ENCODE measurements at places on chromosomes 12 and 14. TPM values are rescaled to one million over a fixed set of nuclear protein-coding genes. Genes with fewer than 3 reads are reported as not detected.

NANOG gene
- total RNA-seq, result not detected

DNA sequence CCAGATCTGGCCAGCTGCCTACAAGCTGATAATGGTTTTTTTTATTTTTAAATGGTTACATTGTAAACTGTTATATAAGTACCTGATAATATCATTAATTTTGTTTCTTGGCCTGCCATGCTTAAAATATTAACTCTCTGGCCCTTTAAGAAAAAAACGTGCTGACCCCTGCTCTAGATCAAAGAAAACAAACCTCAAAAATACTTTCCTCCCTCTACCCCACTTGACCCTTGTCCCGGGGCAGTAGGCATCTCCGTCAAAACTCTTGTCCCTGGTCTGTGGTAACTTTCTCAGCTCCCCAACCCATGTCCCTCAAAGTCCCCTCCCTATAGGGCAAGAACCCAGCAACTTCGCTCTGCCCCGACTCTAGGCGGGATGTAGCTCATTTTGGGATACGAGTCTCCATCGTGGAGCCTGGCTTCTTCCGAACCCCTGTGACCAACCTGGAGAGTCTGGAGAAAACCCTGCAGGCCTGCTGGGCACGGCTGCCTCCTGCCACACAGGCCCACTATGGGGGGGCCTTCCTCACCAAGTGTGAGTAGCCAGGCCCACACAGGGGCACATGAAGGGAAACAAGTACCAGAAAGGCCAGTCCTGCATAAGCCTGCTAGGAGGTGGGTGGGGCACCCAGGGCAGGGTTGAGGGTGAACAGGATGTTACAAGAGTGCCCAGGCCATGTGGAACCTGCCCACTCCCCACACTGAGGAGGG, 3.5 kb downstream of the RDH5 start:
- DNase-seq, result no peak

- DNase-seq, result no peak
These were observed 3.8 kb upstream of the ASIC1 start for GRCh38 chr12:50053583-50053982.

DNA sequence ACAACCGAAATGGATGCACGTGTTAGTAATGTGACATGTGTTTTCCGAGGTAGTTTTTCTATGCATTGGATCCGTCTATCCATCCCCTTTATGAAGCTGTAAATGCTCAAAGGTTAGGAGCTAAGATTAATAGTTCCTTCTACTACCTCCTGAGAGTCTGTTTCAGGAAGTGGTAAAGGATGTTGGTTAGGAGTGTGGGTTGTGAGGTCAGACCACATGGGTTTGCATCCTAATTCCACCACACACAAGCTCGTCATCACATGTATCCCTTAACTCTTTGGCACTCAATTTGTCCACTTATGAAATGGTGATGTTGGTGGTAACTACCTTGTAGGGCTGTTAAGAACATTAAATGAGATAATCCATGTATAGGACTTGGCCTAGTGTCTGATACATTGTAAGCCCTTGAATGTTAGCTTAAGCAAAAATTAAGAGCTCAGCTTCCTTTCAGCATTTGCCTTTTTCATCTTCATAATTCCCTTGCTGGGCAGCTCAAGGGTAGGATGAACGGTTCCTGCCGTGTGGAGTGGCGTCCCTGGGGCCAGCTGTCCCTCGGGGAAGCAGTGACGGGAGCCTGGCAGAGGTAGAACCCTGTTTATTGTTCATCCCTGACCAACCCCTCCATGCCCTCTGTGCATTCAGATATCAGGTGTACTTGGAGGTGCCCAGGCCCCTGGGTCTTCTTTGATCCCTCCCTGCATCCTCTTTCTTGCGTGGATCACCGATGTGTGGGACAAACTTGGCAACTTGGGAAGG, 52.3 kb downstream of the TSPAN9 start:
- peak; percentile 15 for DNase-seq

VRTN gene
- total RNA-seq, result not detected

DNA sequence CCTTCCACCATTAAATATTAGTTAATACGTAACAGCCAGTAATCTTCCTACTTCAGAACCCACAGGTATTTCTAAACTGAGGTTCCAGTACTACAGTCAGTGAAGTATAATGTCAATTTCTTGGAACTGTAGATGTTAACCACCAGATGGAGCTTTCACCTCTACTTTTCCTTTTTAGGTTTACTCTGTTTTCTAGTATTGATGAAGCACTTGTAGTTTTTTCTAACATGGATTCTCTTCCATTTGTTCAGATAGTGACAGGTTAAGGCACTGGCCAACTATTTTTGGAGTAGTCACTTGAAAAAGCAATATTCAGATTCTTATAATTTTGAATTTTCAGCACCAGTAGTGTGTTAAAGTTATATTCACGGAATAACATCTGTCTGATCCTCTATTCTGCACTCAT, 4.6 kb upstream of the SEC23A start:
- no peak for DNase-seq

DNA sequence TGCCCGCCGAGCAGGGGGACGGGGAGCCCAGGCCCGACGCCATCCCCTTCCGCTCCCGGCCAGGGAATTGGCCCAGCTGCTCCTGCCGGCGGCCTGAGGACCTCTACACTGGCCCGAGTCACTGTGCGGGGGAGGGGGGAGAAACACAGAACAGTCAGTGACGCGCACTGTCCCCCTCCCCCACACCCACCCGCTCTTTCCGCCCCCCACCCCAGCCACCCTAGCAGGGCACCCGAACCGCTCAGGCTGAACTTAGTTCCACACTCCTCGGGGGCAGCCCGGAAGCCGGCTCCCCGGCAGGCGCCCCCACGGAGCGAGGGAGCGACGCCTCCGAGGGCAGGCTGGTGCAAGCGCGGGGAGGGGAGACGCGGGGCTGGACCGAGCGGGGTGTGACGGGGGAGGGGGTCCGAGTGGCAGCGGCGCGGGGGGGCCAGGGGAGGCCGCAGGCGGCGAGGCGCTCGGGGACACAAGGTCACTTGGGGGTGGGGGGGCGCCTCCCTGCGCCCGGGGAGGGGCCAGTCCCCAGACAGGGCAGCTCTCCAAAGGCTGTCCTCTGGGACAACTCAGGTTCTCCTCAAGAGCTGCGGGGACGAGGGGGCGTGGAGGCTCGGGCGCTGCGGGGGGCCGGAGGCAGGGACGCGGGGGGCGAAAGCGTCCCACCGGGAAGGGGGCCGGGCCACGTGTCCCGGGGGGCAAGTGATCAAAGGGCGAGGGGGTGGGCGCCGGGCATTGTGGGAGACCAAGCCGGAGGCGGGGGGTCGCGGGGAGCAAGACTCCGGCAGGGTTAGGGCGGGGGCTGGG, 648 bp downstream of the CHD4 start:
- DNase-seq, result peak; percentile 64

DNA sequence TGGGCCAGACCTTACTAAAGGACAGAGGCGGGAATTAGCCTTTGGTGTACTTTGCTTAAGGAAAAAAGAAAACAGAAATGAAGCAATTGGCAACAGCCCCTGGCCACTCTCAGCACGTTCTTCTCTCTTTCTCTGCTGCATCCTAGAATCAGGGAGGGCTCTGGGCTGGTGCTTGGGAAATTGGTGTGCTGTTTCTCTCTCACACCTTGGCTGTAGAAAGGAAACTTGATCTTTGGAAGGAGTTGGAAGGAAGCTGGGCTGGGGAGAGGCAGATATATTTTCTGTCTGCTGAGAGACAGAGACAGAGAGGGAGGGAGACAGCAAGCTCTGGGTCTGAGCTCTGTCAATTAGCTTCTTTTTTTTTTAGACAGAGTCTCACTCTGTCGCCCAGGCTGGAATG, 27.4 kb downstream of the NOS1 start:
- DNase-seq, result no peak

DNA sequence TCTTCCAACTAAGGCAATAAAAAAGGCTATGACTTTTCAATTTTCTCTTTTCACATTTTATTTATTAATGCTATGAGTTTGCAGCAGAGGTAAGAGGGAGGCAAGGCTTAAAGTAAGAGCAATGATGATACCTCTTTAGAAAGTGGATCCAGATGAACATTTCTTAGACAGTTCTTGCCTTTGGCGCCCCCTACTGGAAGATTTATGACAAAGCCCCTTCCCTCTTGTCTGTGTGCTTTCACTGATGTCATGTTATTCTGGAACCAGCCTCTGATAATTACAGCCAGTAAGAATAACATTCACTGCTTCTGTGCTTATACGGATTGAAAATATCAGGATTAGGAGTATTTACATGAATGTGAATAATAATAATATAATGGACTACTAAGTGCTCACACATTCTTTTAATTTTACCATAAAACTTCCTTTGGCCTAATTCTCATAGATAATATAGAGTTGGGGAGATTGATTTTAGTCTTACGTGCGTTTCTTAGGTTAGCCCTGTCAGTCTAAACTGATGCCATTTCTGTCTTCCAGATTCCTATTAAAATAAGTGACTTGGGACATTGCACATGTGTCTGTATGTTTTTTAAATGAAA, 1929.9 kb upstream of the SEL1L start:
- DNase-seq, result no peak

- DNase-seq, result peak; percentile 33
These were observed 2.7 kb downstream of the BHLHE41 start for GRCh38 chr12:26122061-26122680.

DNA sequence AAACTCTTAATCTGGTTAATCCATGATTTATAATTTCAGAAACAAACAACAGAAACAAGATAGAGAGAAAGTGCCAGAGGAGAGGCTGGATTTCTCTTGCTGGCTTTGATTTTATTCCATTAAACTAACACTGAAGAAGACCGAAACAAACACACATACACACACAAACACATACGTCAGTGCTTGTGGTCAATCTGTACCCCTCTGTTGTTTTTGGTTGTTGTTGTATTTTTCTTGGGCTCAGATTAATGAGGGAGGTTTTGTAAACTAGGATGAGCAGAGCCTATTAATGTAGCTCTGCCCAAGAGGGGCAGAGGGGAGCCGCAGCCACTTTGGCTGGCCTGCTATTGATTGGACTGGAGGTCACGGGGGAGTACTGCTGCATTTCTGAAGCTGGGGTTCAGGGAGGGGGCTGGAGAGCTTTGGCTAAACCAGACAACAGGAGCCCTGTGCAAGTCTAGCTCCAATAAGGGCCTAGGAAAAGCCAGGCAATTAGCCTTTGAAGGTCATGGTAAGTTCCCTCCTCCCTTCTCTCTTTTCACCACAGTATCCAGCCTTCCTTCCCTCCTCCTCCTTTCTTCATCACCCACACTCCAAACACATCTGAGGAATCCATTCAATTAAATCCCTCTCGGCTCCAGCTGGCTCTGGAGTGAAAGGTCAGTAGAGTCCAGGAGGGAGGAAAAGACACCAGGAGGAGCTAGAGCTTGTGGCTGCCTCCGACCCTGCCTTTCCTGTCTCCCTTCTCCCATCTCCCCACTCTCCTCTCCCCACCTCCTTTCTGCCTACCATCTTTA, 344.1 kb upstream of the LMO3 start:
- no peak for DNase-seq

CYP46A1 gene
- 0.36 TPM for total RNA-seq

DNA sequence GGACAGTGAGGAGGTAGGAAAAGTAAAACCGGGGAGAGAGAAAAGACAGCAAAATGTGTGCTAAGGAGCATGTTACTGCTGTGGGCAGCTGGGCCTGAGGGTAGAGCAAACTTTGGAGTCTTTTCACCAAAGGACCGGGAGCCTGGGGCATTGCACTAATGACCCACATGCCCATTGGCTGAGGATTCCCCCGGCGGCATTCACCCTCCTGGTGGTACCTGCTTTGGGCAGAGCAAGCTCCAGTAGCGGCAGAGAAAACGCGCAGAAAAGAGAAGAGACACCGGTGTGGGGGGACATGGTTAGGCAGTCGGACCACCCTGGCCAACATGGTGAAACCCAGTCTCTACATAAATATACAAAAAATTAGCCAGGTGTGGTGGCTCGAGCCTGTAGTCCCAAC, 83.4 kb upstream of the ESRRB start:
- no peak for DNase-seq

GRCh38 chr14:46147452-46147851, 504.1 kb downstream of the RPL10L start:
- DNase-seq, result no peak

MYL2 gene
- total RNA-seq, result not detected

DNA sequence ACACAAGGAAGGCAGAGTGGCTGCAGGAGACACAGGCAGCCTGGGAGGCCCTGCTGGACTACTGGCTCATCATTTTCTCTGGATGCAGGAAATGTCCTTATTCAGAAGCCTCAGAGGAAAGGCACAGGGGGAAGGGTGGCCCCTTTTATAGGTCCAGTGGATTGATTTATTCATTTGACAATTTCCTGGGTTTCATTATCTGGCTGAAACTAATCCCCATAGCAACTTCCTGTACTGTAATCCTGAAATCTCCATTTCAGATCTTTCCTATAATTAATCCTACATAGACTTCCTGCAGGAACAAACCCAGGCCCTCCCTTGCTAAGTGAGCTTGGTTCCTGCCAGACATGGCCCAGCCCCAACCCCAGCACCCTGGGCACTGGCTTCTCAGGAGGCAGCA, 23.0 kb downstream of the KRT76 start:
- DNase-seq, result no peak

DNA sequence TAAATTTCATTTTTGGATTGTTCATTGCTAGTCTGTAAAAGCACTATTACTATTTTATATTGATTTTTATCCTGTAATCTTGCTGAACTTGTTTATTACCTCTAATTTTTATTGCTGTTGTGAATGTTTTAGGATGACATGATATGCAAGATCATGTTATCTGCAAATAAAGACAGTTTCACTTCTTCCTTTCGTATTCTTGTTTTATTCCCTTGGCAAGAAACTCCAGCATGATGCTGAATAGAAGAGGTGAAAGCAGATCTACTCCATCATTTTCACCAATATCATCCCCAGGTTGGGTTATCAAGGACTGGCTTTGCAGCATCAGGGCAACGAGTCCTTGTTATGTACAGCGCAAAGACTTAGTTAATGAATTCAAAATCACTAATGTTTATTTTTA, 2.7 kb upstream of the CLECL1 start:
- no peak for DNase-seq

- DNase-seq, result no peak
These were observed 28.9 kb downstream of the ESR2 start for GRCh38 chr14:64265222-64265621.

KRT71 gene
- total RNA-seq, result not detected

DNA sequence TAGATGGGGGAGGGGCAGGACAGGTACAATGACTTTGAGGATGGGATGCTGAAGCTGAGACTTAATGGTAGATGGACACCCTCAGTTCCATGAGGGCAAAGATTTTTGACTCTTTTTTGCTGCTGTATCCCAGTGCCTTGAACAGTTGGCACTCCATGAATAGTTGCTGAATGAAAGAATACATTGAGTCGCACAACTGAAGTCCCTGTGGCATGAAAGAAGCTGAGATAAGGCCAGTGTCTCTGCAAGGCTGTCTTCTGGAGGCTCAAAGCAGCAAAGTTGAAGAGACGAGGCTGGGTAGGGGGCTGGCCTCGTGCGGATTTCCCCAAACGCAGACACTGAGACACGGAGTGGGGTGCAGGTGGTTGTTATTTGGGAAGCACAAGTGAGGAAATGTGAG, 179.3 kb downstream of the ADCK1 start:
- no peak for DNase-seq

GRCh38 chr12:116080415-116080814, 197.1 kb downstream of the MED13L start:
- no peak for DNase-seq
